ENCODE measurements at places on chromosomes 13 and 19.

- no peaks in the 10 kb centered on the region for H3K27me3 ChIP-seq
- H3K27ac ChIP-seq = no peak overlapping the region
- DNase-seq = no peak
- no peak overlapping the region for H3K4me3 ChIP-seq
- H3K4me1 ChIP-seq = no peaks in the 10 kb centered on the region
Observed at GRCh38 chr13:29523199-29523961, 72.1 kb downstream of the SLC7A1 start.

GRCh38 chr19:52603558-52604207 lies 33.6 kb downstream of the ZNF701 start:
- DNase-seq = no peak
- H3K4me1 ChIP-seq = no peaks in the 10 kb centered on the region
- no peak overlapping the region for H3K4me3 ChIP-seq
- peaks cover 3% of the 10 kb centered on the region for H3K36me3 ChIP-seq

DNA sequence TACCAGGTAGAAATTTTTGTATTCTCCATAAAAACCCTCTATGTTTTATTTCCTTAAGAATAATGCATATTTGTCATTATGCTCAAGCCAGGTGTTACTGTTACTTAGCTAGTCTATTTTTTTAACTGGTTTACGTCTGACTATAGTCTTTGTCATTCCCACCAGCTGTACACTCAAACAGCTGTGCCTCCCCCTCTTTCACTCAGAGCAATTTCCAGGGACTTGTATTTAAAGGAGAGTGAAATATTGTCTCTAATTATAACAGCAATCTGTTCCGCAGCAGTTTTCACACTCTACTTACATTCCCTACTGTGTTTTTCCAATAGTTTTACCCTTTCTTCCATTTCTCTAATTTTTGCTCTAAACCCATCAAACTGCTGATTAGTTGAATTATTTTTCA lies 813.6 kb upstream of the MIR17HG start:
- DNase-seq = no peak
- H3K27me3 ChIP-seq = no peaks in the 10 kb centered on the region
- no peak overlapping the region for H3K4me3 ChIP-seq
- H3K36me3 ChIP-seq = no peaks in the 10 kb centered on the region
- H3K4me1 ChIP-seq = no peaks in the 10 kb centered on the region
- no peak overlapping the region for H3K27ac ChIP-seq

DNA sequence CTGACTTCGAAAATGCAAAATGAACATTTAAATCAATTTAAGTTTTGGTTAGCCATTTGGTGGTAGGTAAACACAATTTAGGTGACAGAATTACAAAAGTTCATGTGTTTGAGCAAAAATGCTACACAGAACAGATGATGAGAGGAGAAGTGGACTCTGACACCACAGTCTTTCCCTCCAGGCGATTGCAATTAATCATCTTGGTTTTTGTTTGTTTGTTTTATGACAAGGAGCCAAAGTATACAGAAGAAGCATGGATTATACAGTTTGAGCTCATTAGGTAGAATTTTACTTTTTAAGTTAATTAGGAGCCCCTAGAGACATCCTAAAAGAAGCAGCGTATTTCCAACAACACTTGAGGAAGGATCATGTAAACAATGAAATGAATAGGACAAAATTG lies 49.3 kb upstream of the FREM2 start:
- H3K27me3 ChIP-seq = no peaks in the 10 kb centered on the region
- no peak overlapping the region for H3K4me3 ChIP-seq
- H3K36me3 ChIP-seq = no peaks in the 10 kb centered on the region
- DNase-seq = no peak

DNA sequence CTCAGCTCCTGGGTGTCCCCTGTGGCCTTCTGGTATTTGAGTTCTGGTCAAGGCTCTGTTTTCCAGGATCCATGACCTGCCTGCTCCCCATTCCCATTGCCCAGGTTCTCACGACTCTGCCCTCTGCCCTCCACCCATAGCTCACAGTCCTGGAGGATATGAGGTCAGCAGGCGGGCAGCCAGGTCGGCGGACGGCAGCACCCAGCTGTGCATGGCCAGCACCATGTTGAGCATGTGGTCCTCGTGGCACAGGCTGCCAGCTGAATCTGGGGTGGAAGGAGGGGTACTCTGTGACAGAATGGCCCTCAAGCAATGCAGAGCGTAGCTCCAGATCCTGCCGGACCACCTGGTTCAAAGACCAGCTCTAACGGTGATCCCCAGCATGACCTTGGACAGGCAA lies 5.1 kb downstream of the RASGRP4 start:
- no peaks in the 10 kb centered on the region for H3K4me1 ChIP-seq
- no peaks in the 10 kb centered on the region for H3K27me3 ChIP-seq
- no peak overlapping the region for H3K4me3 ChIP-seq
- H3K36me3 ChIP-seq = no peaks in the 10 kb centered on the region
- no peak for DNase-seq

Data from H9 (cell line).